Aorta (tissue), 5 donors: ENCODE measurements at places on chromosomes 3 and 15. TPM values are rescaled to one million over a fixed set of nuclear protein-coding genes. Genes with fewer than 3 reads are reported as not detected.

DNA sequence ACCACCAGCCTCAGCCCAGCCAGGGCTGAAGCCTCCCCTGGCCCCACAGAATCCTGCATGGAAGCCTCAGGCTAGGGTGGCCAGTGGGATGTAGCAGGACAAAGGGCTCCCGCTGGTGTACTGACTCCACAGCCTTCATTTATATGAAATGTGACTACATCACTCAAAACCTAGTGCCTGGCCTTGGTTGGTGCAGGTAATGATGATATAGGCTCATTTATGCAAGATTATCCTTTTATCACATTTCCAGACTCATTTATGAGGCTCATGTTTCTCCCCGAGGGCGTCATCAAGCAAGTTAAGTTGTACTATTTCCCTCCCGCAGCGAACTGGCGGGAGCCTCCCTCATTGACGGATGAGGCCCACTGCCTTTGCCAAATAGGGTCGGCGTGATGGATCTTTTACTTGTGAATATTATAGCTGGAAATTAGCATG lies 179.1 kb upstream of the SMAD3 start:
- no peak overlapping the region for H3K27ac ChIP-seq
- no peaks in the 10 kb centered on the region for H3K27me3 ChIP-seq
- no peaks in the 10 kb centered on the region for H3K36me3 ChIP-seq
- no peaks in the 10 kb centered on the region for H3K4me1 ChIP-seq
- no peak overlapping the region for H3K4me3 ChIP-seq

DNA sequence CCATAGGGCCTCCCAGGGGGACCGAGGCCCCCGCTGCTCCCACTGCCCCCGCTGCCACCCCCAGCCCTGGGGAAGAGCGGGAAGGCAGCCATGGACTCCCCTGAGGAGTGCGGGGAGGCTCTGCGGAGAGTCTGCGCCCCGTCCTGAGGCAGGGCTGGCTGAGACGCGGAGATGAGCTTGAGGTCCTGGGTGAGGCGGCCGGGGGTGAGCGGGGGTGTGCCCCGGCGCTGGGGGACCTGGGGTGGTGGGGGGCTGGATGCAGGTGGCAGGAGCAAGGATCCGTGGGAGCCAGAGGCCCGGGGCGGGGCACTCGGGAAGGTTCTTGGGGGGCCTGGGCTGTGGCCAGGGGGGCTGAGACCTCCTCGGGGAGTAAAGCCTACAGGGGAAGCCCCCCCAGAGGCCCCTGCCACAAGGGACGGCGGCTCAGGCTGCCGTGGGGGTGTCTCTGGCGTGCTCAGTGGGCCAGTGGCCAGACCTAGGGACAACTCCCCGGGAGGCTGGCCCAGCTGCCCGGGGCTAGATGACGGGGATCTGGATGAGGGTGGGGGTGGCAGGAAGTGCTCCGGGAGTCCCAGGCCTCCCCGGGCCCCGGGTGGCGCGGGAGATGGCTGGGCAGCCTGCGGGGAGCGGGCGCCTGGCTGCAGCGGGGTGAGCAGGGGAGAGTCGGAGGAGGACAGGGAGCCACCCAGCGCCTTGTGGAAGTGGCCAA lies 45.9 kb downstream of the HCN4 start:
- H3K36me3 ChIP-seq: no peaks in the 10 kb centered on the region
- peak; percentile 70 for DNase-seq
- no peaks in the 10 kb centered on the region for H3K4me1 ChIP-seq
- no peak overlapping the region for H3K4me3 ChIP-seq

The TEX55 gene
- not detected for total RNA-seq

The RNU5B-1 gene
- 40.6 TPM for total RNA-seq

The CXCR6 gene
- total RNA-seq: 1.4 TPM
